ENCODE measurements at places on chromosomes 4 and X.

- no peak for DNase-seq
These were observed 19.9 kb downstream of the ABCG2 start for GRCh38 chr4:88138561-88138960.

- no peak for DNase-seq
These were observed 179.0 kb downstream of the CEP135 start for GRCh38 chr4:56127716-56128115.

GRCh38 chr4:165756836-165757235, 116.2 kb upstream of the TLL1 start:
- DNase-seq: no peak

DNA sequence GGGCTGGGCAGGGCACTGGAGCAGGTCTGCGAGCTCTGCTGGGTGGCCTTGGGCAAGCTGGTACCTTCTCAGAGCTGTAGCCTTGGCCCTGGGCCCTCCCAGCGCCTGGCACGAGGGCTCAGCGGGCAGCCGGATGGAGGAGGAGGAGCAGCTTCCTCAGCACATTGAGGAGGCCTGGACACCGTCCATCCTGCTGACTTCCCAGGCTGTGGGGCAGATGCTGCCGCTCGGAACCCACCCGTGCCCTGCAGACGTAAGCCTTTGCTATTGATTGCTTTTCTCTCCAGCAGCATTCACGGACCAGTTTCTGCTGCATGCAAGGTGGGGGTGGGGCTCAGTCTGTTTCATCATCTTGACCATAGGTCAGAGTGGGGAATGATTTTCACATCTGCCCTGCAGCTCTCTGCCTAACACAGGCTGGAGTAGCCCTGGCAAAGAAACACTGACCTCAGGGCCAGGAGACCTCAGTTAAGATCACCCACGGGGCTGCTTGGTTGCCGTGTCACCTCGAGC, 80.7 kb upstream of the PSAPL1 start:
- DNase-seq: no peak

- DNase-seq: no peak
These were observed 64.5 kb upstream of the GEMIN8 start for GRCh38 chrX:14094191-14094590.

GRCh38 chr4:37452952-37453280, 208.4 kb downstream of the NWD2 start:
- peak; percentile 3 for DNase-seq

GRCh38 chr4:40956721-40957255, 207.0 kb downstream of the NSUN7 start:
- DNase-seq: no peak

GRCh38 chrX:153794018-153794896, at the start of the genes IDH3G and SSR4:
Gene IDH3G, minus strand, starts transcription at chrX:153794375. Its CDS starts 49 bp downstream, at chrX:153794326.
Gene SSR4, plus strand, starts transcription at chrX:153794668. Its CDS starts 20 bp downstream, at chrX:153794688.
- peak; percentile 93 for DNase-seq

DNA sequence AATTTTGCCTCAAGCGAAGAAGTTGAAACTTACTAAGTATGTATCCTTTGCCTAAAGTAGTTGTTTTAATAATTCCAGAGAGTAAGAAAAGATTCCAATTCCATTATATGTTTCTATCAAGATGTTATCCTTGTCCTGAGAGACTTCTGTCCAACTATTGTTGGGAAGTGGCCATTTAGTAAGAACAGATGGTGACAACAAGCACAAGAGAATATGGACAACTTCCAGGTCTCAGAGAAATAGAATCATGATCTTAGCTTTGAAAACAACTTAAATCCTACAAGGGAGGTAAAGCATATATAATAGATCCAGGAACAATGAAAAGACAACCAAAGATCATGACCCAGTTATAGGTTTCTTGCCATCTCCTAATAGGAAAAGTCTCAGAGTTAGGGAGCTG, 486.6 kb upstream of the PCDH10 start:
- DNase-seq: no peak

GRCh38 chr4:16676230-16676770, 222.1 kb downstream of the LDB2 start:
- DNase-seq: no peak

DNA sequence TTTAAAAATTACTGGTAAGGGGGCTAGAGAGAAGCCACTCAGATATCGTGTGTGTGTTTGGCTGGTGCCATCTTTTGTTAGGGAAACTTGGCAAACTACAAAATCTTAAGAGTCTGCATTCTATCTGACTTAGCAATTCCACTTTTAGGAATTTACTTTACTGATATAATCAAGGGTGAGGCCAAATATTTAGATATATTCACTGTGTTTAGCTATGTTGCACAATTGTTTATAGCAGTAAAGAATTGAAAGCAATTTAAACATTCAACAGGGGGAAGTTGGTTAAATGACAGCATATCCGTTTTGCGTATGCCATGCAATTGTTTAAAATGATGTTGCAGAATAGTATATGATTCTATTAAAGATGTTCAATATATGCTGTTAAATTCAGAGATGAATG, 6.4 kb upstream of the HERC3 start:
- DNase-seq: no peak

DNA sequence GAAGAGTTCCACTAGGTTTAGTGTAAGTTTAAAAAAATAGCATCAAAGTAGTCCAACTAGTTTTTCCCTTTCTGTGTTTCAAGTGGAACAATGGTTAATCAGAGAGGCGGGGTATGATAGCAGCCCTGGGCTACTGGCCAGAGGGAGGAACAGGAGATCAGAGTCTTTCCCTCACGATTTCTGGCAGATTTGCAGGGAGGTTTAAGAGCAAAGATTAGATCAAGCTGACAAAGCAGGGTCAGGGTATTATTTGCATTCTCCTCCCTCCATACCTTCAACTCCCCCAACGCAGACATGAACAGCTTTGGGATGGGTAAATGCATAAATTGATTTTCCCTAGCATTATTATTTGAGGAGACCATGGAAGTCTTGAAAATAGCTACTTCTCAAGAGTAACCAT, 277.6 kb upstream of the DIAPH2 start:
- no peak for DNase-seq

GRCh38 chr4:176339936-176340761, 20.4 kb downstream of the SPCS3 start:
- no peak for DNase-seq

DNA sequence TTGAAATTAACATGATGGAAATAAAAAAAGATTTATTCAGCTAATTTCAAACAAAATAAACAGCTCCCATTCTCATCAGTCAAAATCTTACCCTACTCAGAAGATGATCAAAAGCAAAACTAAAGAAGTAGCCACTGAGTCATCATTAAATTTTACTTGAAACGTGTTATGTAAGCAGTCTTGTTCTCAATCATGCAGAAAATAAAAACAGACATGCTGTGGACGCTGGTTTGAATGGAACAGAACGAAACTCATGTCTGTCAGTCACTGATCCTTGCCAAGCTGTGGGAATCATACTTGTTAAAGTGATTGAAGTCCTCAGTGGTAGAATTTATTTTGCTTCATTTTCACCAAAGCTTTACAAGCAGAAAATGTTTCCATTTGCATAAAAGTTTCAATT, 77.2 kb upstream of the TLR3 start:
- DNase-seq: no peak

DNA sequence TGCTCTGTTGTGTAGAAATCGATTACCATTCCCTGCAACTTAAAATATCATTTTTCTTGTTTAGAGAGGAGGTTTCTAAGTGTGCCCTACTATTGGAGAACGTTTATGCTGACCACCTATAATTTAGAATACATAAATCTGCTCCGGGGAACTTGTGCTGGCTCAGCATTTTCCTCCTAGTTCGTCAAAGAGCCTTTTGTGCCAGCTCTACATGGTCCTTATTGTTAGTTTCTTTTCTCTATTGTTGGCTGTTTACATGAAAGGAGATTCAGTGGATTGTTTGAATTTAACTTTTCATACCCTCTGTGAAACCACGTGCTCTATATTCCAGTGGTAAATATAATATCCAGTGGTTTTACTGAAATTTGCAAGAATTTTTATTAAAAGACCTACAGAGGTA, 53.4 kb upstream of the ATP8A1 start:
- no peak for DNase-seq

DNA sequence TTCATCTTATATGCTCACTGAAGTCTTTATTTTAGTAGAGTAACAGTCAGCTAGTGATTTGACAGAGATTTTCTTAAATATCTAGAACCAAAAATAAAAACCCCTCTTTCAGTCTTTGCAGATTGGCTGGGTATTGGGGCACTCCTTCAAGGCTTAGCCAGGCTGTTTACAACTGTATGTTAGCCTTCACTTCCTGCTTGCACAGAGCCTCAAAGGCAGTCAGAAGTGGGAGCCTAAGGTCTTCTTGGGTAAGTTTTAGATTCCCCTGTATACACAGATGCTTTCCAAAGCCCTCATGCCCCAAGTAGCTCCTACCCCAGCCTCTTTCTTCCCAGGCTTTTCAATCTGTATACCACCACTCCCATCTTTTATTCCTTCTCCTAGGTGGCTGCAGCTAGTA, 136.1 kb upstream of the STIM2 start:
- no peak for DNase-seq

- no peak for DNase-seq
These were observed 9.3 kb downstream of the ATP5ME start for GRCh38 chr4:664713-665231.

GRCh38 chrX:28922106-28922505, 334.9 kb downstream of the IL1RAPL1 start:
- DNase-seq: no peak

DNA sequence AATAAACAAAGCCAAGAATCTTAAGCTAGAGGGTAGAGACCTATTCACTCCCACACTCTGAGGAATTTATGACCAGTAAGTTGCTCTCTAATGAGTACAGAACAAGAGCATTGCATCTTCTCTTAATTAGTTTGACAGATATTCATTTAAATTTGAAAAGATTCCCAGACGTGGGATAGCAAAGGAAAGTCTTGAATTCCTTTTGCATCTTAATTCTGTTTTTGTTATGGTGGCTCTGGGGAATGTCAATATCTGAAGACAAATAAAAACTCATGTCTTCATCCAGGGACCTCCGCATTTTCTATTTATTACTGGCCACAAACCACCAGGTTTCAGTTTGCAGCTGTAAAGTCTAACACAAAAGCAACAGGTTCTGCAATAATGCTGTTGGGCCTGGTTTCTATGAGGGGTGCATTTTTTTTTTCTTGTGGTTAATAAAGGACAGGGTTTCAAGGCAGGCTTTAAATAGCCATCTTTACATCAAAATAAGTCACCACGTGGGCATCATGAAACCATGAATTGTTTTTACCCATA, 172.3 kb downstream of the SHROOM3 start:
- DNase-seq: no peak

DNA sequence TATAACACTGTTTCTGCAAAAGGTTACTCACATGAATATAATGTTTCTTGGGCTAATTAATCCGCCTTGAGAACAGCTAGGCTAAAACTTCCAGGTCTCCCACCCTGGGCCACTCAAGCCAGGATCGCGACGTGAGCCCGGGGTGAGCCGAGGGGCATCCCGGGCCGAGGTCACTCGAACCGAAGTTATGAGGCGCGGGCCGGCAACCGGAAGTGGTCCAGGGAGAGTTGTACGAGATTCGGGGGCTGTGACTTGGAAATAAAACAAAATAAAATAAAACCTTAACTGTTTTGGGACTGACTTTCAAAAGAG, 317 bp downstream of the CMC4 start:
- no peak for DNase-seq

- DNase-seq: peak; percentile 11
These were observed 16.3 kb upstream of the ESX1 start for GRCh38 chrX:104270916-104271512.

DNA sequence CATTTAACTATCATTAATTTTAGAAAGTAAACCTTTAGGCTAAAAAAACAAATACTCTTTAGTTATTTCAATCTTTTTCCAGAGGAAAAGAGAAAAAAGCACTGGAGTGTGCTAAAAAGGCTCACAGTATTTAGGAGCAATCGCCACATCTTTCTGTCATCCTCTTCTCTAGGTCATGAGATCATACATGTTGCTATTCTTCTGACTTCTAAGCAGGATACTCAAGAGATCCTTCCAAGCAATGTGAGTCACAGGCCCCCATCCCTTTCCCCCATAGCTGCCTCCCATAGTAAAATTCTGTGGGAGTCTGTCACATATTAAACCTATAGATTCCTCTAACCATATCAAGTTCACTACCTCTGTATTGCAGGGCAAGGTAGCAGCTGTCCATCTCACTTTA, 7.7 kb downstream of the EDNRA start:
- no peak for DNase-seq

DNA sequence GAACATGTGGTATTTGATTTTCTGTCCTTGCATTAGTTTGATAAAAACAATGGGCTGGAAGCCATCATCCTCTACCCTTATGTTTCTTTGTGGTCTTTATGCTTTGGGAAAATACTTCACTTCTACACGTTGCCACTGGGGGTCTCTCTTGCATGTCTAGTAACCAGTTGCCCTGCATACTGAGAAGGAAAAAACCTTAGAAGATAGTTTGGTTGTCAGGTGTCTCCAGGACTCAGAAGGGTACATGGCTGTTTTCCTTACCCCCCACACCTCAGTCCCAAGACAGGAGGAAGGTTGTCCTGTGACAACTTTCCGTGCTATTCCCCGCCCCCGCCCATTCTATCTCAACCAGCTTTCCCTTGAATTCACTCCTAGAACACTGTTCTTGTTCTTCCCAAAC, 62.1 kb upstream of the LANCL3 start:
- peak; percentile 3 for DNase-seq

- DNase-seq: no peak
These were observed 127.0 kb downstream of the ZNF330 start for GRCh38 chr4:141347684-141348083.

DNA sequence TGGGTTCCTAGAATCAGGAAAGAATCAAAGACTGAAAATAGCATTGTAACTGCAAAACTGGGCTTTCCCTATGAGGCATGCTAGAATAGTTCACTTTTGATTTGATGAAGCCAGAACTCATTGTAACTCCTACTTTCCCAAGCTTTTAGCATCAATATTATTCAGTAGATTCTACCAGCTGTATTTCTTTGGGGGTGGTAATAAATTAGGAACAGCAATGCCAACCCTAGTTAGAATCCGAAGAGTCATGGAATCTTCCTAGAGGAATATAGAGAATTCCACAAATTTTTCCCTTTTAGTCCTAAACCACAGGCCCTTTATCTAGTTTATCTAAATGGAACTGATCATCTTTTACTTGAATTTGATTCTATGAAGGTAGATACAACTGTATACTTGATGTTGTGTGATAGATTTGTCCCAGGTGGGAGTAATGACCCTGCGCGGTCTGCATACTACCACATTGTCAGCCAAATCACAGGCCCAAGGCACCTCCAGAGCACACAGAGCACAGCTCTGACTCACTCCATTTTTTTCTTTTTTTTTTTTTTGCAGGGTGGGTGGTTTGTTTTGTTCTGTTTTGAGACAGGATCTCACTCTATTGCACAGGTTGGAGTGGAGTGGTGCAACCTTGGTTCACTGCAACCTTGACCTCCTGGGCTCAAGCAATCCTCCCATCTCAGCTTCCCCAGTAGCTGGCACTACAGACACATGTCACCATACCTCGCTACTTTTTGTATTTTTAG, 66.6 kb downstream of the EDNRA start:
- DNase-seq: no peak

DNA sequence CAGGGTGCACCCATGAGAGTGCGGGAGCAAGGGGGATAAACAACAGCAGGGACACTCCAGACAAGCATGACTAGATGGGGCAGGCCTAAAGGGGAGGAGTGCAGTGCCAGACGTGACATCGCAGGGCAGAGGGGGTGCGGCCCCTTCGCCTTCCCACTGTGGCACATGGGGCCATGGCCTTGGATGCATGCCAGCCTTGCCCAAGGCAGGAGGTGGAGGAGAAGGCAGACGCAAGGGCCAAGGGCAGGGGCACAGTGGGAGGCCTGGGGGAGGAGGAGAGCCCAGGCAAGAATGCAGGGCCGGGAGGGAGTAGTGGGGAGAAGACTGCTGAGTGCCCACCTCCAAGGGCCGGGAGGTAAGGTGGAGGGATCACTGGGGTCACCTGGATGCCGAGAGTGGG, 21.6 kb downstream of the PNMA6E start:
- DNase-seq: no peak
